ENCODE measurements at places on chromosomes 6 and 20.

DNA sequence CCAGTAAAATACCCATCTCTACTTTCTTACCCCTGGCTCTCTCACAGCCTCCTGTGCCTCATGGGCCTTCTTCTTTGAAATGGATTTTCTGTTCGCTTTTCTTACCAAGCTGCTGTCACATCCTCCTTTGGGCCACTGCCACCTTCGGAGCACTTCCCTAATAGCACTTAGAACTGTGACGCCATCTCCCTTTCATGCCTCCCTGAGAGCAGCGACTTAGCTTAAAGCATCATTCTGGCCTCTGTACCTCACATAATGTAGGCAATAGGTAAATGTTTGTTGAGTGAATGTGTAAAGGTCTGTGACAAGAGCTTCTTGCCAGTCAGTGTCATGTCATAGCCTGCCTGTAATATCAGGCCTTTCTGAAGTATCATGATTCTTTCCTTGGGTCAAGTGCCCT, 78.8 kb downstream of the ADGRG6 start:
- DNase-seq = no peak

- no peak for DNase-seq
Measured at GRCh38 chr6:96844530-96844929, 7.3 kb upstream of the GPR63 start.

DNA sequence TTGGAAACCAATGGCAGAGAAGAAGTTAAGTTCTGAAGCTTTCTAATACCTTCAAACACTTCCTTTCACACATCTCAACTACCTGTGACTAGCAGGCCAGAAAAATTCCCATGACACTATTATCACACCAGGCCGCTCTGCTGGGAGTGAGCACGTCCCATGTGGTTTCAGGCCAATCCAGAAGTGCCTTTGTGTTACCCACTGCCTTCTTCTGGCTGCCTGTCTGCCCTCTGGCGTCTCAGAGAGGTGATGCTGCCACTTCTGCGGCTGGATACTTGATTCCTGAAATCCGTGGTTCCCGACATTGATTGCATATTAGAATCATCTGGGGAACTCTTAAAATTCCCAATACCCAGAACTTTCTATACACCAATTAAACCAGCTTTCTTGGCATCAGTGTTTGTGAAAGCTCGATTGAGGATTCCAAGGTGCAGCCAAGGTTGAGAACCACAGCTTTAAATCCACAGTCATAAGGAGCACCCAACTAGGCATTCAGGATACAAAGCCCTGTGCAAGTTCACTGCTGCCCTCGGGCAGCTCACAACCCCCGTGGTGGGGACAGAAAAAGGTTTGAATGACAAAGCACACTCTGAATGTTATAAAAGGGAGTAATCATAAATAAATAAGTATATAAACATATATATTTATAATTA, 65.6 kb downstream of the STMND1 start:
- peak; percentile 75 for DNase-seq

GRCh38 chr6:6643398-6643797, 54.9 kb downstream of the LY86 start:
- DNase-seq = no peak

- no peak for DNase-seq
Measured at GRCh38 chr6:143596866-143597265, 80.9 kb upstream of the PHACTR2 start.

DNA sequence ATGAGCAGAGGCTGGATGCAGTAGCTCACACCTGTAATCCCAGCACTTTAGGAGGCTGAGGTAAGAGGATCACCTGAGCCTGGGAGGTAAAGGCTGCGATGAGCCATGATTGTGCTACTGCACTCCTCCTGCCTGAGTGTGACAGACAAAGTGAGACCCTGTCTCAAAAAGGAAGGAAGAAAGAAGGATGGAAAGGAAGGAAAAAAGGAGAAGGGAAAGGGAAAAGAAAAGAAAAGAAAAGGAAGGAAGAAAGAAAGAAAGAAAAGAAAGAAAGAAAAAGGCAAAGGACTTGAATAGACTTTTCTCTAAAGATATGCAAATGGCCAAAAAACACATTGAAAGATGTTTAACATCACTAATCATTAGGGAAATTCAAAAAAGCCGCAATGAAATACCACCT, 215.3 kb upstream of the MYLIP start:
- no peak for DNase-seq
